Muscle of arm (tissue), 14 donors: ENCODE measurements at places on chromosomes 5 and 9.

DNA sequence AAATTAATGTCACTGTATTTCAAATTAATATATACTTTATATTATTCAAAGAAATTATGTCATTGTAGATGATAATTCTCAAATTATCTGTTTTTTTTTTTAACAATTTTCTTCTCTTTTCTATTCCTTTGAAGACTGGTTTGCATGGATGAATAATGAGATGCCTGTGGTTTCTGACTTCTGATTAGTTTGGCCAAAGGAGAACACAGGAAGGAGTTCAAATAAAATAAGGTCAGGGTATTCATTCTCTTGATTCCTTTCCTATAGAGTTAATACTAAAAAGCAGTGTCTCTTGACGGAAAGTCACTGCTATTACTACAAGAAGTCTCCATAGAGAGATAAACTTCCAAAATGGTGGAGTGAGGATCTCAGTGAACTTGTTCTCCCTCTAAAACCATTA is 279.6 kb upstream of the FTMT start:
- no peak for DNase-seq

- DNase-seq = no peak
These were observed 20.0 kb upstream of the GCNT1 start for GRCh38 chr9:76438841-76439588.

- DNase-seq = no peak
These were observed 111.7 kb downstream of the PCSK1 start for GRCh38 chr5:96321345-96321744.

- no peak for DNase-seq
These were observed 681 bp upstream of the ETF1 start for GRCh38 chr5:138543730-138544104.

GRCh38 chr5:177133853-177134696 is 502 bp downstream of the NSD1 start:
- peak; percentile 49 for DNase-seq
